ENCODE measurements at places on chromosomes 13 and 19. TPM values are rescaled to one million over a fixed set of nuclear protein-coding genes. Genes with fewer than 3 reads are reported as not detected.
A peak's percentile ranks its signal among the peaks of the same experiment; 100 is the strongest.

GRCh38 chr19:810883-811489, 10.8 kb downstream of the PLPPR3 start:
- peak; percentile 84 for DNase-seq

- DNase-seq, result peak; percentile 8
Measured at GRCh38 chr19:30340771-30341561, 31.2 kb upstream of the ZNF536 start.

- DNase-seq, result no peak
Measured at GRCh38 chr19:55253842-55254624, 4.8 kb downstream of the PPP6R1 start.

GRCh38 chr13:99380921-99381645, 73.9 kb upstream of the GPR183 start:
- DNase-seq, result peak; percentile 69

DNA sequence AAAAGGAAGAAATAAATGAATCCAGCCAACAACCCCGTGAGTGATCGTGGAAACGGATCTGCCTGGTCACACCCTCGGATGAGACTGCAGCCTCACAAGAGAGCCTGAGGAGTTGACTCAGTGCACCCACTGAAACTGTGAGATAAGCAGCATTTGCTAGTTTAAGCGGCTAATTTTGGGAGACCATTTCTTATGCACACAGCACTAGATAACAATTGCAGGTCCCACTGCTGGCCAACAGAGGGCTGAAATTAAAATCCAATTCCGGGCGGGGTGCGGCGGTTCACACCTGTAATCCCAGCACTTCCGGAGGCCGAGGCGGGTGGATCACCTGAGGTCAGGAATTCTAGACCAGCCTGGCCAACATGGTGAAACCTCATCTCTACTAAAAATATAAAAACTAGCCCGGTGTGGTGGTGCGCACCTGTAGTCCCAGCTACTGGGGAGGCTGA, 3.6 kb downstream of the UQCR11 start:
- no peak for DNase-seq

DNA sequence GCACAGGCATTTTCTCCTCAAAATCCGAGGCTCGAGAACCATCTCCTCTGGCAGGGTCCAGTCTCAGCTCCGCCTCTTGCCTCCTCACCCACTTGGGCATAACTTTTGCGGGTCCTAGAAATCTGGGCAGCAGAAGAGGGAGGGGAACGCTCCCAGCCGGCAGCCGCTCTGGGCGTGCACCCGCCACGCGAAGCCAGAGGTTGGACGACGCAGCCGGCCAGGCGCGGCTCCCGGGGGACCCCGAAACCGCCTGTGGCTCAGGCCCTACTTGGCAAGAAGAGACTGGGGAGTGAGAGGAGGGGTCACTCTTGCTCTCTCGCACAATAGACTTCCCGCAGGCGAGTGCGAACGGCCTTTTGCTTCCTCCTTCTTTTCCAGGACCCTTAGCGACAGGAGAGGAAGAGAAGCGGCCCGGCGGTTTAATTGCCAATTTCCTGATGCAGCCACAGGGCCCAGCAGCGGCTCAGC, 6.0 kb upstream of the SOX1 start:
- DNase-seq, result no peak

DNA sequence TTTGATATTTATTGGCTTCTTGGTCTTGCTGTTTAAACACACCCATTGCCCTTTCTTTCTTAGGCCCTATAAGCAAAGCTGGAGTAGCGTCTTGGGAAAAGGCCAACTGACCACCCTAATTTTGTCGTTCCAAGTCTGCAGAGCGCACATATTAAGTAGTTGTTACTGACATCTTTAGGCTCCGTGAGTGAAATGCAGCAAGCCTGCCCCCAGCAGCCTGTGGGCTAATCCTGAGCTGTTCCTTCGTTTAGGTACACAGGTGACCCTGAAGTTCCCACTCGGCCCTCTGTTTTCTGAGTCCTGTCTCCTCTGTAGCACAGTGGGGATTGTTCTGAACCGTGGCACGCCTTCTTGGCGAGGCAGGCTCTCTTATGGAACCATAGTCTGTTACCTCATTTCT, 170.5 kb downstream of the STK24 start:
- DNase-seq, result no peak

- DNase-seq, result no peak
Measured at GRCh38 chr13:111584101-111584672, 263.7 kb downstream of the TEX29 start.

DNA sequence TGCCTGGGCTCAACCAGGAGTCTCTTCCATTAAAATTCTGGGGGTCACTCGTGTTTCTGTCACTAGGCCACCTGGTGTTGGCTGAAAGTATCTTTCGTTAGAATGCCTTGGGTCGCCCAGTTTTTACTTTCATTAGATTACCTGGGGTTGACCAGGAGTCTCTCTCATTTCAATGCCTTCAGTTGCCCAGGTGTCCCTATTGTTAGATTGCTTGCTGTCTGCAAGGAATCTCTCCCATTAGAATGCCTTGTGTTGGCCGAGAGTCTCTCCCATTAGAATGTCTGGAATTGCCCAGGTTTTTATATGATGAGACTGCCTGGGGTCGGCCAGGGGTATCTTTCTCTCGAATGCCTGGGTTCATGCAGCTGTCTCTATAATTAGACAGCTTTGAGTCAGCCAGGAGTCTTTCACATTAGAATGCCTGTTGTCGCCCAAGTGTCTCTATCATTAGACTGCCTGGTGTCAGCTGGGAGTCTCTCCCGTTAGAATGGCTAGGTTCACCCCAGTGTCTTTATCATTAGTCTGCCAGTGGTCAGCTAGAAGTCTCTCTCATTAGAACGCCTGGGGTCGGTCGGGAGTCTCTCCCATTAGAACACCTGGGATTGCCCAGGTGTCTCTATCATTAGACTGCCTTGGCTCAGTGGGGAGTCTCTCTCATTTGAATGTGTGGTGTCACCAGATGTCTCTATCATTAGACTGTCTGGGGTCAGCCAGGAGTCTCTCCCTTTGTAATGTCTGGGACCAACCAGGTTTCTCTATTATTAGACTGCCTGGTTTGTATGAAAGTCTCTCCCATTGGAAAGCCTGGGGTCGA, 1446.8 kb downstream of the UQCRFS1 start:
- DNase-seq, result peak; percentile 76

GRCh38 chr13:97200081-97200942, 21.8 kb upstream of the MBNL2 start:
- DNase-seq, result no peak

DNA sequence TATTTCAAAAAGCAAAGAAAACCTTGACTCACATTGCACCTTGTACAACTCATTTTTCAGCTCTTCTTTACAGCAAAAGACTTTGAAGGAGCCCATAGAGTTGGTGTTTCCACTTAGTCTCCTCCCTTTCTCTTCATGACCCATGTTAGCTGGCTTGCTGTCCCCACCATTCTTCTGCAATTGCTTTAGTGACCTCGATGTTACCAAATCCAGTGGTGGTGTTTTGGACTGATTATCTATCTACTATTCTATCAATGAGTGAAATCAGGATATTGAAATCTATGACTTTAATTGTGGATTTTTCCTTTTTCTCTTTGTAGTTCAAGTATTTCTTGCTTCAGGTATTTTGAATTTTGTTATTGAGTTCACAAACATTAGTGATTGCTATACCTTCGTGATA, 197.3 kb downstream of the GPC5 start:
- DNase-seq, result no peak

GRCh38 chr19:13942023-13942684, 3.9 kb upstream of the PODNL1 start:
- no peak for DNase-seq

GRCh38 chr13:102793611-102794355, 5.0 kb downstream of the POGLUT2 start:
- no peak for DNase-seq

DNA sequence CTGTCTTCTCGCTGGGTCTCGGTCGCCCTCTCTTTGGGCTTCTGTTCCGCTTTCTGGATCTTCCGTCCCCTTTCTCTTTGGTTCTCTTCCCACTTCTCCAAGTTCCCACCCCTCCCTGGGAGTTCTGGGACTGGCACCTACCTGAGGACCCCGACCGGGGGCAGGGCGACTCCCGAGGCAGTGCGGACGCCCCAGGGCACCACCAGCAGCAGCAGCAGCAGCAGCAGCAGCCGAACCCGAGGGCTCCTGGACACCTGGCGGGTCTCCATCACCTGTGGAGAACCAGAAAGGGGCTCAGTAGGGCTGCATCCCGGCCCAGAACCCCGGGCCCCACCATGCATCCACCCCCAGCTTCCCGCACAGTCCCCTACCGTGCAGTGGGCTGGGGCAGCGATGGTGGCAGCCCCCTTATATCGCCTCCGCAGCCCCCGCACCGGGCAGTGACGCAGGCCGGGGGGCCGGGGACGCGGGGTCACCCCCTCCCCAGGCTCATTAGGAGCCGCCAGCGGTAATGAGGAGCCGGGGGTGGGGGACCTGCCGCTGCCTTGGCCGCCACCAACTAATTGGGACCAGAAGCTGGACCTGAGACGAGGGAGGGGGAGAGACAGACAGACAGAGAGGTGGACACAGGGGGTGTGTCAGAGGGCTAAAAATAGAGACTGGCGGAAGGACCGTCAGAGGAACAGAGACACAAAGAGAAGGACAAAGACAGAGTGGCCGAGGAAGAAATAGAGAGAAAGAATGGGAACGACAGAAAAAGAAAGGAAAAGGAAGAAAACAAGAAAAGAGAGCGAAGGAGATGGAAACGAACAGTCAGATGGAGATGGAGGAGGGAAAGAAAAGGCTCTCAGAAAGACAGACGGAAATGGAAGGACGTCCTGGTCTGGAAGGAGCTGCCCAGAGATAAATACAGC, at the start of gene PTH2:
PTH2 (minus strand) TSS at position 371 of the 914 bp plus-strand sequence; CDS start at position 269, 102 bp downstream.
- DNase-seq, result peak; percentile 83

DNA sequence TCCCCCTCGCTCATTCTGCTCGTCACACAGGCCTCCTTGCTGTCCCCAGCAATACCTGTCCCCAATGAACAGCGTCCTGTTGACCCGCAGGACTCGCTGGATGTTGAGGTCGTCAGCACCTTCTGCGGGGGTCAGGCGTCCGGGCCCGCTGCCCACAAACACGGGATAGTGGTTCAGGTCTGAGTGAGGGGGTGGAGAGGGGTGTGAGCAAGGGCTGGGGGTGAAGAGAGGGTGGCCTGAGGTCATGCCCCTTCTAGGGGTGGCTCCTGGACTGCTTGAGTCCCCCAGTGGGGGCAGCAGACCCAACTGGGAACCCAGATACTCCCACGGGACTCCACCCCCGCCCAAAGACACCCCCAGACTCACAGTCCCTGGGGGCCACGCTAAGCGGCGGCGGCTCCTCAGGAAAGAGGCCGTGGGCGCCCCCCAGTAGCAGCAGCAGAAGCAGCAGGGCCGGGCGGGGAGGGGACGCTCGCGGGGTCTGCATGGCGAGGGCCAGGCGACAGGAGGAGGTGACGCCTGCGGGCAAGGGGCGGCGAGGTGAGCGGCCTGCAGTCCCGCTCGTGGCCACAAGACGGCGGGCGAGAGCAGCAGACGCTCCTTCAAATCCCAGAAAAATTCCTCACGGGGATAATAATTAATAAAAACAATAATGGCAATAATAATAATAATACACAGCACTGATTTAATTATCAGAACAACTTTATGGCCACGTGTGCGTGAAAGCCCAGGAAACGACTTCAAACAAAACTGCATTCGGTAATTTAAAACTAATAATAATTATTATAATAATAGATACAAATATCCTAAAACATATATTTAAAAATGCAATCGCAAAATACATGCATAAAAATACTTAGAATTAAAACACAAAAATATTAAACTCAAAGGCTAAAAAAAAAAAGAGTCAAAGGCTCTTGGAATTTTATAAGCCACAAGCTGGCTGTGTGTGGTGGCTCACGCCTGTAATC, 1.2 kb downstream of the SEMA6B start:
- DNase-seq, result no peak

APLP1 gene
- 14.7 TPM for total RNA-seq

FCER2 gene
- total RNA-seq, result not detected

CDX2 gene
- total RNA-seq, result not detected

CPAMD8 gene
- 294 TPM for total RNA-seq

PNMA8A gene
- total RNA-seq, result 10.3 TPM

NBEA gene
- total RNA-seq, result 10.9 TPM

STOML3 gene
- total RNA-seq, result not detected

CRB3 gene
- total RNA-seq, result not detected

COX7A1 gene
- total RNA-seq, result not detected
